ENCODE measurements at places on chromosomes 6 and 20. TPM values are rescaled to one million over a fixed set of nuclear protein-coding genes. Genes with fewer than 3 reads are reported as not detected.
A peak's percentile ranks its signal among the peaks of the same experiment; 100 is the strongest.

DNA sequence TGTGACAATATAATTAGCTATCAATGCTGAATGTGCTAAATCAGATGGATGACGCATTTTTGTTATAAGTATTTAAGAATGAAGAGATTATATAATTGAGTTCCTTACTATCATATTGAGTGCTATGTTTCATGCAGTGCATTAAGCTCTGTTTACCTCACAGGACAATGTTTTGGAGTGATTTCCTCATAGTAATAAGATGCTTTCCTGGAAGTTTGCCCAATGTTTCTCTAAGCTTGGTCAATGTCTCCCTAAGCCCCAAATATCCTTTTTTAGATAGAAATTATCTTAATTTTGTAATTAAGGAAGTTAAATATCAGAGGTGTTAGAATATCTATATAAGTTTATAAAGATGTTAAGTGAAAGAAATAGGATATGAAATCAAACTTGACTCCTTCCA lies 489.6 kb downstream of the MMUT start:
- H3K27me3 ChIP-seq = no peaks in the 10 kb centered on the region
- no peak overlapping the region for H3K4me3 ChIP-seq
- no peak for DNase-seq

- peak; percentile 76 for DNase-seq
- H3K27me3 ChIP-seq = peaks cover 2% of the 10 kb centered on the region
- peaks cover 73% of the 10 kb centered on the region for H3K4me1 ChIP-seq
Observed at GRCh38 chr6:17413313-17413750, 19.9 kb downstream of the CAP2 start.

GRCh38 chr6:5457041-5457440 lies 195.7 kb downstream of the FARS2 start:
- H3K27me3 ChIP-seq = peaks cover 4% of the 10 kb centered on the region
- H3K4me3 ChIP-seq = no peak overlapping the region
- DNase-seq = no peak
- H3K36me3 ChIP-seq = no peaks in the 10 kb centered on the region
- no peak overlapping the region for H3K27ac ChIP-seq

DNA sequence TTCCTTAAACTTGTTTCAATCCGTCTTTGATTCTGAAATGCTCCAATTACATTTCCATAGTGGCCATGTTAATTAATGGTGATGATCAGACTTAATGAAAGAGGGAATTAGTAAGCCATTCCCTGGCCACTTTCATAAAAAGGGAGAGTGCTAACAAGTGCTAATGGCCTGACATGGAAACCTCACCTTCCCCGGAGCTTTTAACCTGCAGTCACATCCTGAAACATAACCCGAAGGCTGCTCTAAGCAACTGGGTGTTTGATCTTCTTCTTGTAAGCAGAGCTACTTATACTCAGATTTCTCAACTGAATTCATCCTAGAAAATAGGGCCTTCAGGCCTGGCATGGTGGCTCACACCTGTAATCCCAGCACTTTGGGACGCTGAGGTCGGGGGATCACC lies 67.1 kb upstream of the ZMYND8 start:
- H3K4me3 ChIP-seq = no peak overlapping the region
- no peak for DNase-seq
- H3K36me3 ChIP-seq = peaks cover 16% of the 10 kb centered on the region
- H3K27ac ChIP-seq = no peak overlapping the region
- peaks cover 2% of the 10 kb centered on the region for H3K27me3 ChIP-seq

The APOBEC2 gene
- not detected for total RNA-seq

The MCM3 gene
- 54.2 TPM for total RNA-seq
